ENCODE measurements at places on chromosomes 2 and 18.

DNA sequence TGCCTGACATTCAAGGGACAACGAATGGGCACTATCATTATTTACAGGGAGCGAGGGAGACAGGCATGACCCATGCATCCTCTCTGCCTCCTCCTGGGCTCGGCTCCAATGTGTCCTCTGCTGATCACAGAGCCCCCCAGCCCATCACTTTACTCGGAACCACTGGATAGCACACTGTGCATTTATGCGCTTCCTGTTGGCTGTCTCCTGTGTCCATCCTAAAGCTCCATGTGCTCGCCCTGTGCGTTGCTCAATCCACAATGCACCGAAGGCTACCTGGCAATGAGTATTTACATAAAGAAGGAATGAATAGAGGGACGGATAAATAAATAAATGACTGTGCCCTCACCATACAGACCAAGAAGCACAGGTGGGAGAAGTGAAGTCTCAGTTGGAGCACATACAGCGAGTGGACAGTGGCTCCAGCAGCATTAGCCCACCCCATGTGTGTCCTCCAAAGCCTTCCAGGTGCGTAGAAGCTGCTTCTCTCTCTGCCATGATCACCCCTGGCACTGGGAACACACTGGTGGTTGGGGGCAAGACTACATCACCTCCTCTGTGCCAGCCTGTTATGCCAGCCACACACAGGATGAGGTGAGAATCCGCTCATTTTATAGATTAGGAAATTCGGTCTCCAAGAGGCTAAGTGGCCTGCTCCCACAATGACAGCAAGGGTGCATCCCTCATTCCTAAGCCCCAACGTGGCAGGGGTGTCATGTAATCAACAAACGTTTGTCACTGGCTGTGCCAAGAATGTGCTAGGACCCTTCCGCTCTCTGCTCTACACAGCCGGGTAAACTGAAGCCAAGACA, 2.3 kb upstream of the GDF7 start:
- DNase-seq: no peak

- no peak for DNase-seq
Measured at GRCh38 chr2:36433311-36434217, 78.0 kb downstream of the CRIM1 start.

- no peak for DNase-seq
Measured at GRCh38 chr18:56109757-56110156, 521.8 kb upstream of the TCF4 start.

DNA sequence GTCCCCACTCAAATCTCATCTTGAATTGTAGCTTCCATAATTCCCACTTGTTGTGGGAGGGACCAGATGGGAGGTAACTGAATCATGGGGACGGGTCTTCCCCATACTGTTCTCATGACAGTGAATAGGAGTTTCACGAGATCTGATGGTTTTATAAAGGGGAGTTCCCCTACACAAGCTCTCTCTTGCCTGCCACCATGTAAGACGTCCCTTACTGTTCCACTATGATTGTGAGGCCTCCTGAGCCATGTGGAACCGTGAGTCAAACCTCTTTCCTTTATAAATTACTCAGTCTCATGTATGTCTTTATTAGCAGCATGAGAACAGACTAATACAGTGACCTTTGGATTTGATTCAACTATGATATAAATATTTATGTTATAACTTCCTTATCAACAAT, 78.0 kb downstream of the CYRIA start:
- no peak for DNase-seq

DNA sequence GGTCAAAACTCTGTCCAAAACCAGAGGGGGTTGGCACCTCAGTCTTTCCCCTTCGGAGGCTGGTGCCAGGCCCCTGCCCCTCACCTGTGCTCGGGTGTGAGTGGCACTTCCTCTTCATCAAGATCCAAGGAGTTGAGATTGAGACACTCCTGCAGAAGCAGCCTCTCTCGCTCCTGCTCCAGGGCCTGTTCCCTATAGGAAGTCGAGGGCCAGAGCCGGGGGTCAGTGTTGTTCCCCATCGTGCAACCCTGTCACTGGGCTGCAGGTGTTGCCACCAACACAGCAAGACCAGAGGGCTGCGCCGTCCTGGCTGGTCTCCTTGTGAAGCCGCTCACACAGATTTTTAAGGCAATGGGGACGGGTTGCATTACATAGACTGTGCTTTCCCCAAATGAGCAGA, 18.9 kb downstream of the FAM178B start:
- no peak for DNase-seq

DNA sequence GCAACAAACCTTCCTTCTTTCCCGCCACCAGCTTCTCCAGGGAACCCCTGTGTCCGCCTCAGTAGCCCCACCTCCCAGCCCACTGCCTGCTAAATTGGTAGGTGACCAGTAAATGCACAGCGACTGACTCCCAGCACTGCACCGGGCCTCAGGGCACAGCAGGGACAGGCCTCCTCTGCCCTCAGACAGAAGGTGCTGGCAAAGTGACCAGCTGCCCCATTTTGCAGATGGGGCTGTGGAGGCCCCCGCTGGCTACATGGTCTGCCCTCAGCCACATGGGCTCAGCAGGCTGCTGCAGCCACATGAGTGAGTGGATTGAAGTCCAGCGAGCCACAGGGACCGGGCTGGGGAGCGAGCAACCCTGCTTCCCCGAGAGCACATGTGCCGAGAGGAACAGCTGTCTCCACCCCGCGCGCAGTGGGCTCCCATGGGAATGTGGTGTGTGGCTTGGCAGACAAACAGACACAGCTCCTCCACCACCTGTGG, 7.8 kb upstream of the NPPC start:
- DNase-seq: no peak

- DNase-seq: no peak
Measured at GRCh38 chr2:120526997-120527945, 181.3 kb downstream of the INHBB start.

DNA sequence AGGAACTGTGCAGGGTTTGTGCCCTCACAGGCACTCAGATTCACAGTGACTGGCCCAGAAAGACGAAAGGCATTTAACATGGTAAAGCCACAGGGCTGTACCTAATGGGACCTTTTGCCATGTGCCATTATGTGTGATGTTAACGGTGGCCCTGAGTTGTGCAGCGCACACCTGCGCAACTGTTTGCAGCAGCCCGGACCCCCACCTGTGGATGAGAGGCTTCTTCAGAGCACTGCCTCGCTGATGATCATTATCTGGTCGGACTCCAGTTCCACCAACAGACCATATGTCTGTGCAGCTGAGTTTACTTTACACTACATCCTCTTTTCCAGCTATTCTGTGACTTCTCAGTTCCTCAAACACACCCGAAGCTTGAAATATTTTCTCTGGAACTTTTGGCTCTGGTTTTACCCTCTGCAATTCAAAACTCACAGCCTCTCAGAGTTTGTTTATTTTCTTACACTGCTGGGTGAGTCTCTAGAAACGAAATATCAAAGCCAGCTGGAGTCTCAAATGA, 35.6 kb upstream of the UBE2F start:
- no peak for DNase-seq

DNA sequence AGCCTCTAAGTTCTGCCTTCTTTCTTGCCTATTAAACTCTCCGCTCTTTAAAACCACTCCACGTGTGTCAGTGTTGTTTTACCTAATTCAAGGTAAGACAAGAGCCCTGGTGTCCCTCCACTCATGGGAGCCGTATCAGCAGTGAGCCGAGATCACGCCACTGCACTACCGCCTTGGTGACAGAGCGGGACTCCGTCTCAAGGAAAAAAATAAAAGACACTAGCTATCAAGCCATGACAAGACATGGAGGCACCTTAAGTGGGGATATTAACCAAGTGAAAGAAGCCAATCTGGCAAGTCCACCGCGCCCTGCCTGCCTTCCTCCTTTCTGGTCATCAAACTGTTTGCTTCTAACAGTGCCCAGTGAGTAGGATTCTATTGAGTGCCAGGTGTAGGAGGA, 40.2 kb upstream of the LBH start:
- DNase-seq: no peak

- DNase-seq: no peak
Measured at GRCh38 chr2:64605026-64605471, 48.7 kb downstream of the SERTAD2 start.

DNA sequence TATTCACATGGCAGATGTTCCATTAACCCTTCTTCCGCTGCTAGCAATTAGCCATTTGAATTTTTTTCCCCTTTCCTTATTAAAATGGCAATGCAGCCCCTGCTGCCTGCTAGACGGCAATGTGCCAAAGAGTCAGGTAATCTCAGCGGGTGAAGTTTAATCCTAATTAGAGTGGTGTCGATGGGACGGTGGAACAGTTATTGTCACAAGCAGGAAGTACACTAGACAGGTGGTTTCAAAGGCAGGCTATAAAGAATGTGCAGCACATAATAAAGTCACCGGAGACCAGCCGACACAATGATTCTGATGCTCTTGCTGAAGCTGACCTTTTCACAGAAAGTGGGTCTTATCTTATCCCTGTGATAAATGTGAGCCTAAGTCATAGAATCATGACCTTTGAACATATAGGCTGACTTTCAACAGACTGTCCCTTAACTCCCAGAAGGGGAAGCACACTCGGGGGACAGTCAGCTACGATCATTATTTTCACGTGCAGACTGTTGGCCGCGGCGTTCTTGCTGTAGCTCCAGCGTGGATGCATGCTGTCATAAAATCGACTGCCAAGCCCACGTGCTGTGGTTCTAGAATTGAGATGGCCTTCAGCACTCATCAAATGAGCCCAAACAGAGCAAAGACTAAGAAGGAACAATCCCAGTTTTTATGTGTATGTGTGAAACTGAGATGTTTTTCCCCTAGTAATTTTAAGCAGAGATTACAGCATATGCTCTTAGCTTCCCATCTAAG, 926.2 kb upstream of the SOX11 start:
- DNase-seq: no peak

GRCh38 chr2:229043681-229044080, 227.4 kb downstream of the PID1 start:
- no peak for DNase-seq

DNA sequence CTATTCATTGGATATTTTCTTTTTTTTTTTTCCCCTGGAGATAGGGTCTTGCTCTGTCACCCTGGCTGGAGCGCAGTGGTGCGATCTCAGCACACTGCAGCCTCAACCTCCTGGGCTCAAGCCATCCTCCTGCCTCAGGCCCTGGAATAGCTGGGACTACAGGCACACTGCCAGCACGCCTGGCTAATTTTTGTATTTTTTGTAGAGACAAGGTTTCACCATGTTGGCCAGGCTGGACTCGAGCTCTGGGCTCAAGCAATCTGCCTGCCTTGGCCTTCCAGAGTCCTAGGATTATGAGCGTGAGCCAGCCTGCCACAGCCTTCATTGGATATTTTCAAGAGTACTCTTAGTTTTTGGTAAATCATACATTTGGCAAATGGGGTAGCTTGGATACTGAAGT, 9.0 kb upstream of the MCFD2 start:
- DNase-seq: no peak

DNA sequence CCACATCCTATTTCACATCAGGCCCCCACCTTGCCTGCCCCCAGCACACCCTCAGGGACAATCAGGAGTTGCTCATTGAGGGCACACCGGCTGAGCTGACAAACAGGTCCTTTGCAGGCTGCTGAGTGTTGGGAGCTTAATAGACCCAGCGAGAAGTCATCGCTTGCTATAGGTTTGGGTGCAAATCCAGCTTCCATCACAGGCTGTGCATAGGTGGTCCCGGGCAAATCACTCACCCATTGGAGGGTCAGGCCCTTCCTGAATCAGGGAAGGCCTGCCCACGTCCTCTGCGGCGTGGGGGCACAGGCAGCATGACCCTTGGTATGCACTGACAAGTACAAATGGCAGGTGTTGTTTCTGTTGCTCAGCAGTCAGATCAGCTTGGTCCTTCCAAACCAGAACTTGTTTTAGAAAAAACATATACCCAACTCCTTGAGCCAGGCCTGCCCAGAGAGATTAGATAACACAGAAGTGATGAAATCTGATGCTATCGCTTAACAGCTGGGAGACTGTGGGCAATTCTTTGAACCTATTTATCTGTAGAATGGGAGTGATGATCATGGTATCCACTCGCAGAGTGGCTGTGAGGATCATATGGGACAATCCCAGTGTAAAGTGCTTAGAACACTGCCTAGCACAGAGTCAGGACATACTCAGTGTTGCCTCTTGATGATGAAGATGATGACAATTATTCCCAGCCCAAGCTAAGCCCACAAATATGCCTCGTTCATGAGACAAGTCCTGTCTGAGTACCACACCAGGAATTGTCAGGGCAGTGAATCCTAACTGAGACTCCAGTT, 34.9 kb downstream of the SMAD7 start:
- DNase-seq: peak; percentile 88

GRCh38 chr2:5409898-5410381, 282.2 kb upstream of the SOX11 start:
- no peak for DNase-seq

GRCh38 chr2:220931491-220931890, 640.6 kb downstream of the EPHA4 start:
- DNase-seq: no peak

DNA sequence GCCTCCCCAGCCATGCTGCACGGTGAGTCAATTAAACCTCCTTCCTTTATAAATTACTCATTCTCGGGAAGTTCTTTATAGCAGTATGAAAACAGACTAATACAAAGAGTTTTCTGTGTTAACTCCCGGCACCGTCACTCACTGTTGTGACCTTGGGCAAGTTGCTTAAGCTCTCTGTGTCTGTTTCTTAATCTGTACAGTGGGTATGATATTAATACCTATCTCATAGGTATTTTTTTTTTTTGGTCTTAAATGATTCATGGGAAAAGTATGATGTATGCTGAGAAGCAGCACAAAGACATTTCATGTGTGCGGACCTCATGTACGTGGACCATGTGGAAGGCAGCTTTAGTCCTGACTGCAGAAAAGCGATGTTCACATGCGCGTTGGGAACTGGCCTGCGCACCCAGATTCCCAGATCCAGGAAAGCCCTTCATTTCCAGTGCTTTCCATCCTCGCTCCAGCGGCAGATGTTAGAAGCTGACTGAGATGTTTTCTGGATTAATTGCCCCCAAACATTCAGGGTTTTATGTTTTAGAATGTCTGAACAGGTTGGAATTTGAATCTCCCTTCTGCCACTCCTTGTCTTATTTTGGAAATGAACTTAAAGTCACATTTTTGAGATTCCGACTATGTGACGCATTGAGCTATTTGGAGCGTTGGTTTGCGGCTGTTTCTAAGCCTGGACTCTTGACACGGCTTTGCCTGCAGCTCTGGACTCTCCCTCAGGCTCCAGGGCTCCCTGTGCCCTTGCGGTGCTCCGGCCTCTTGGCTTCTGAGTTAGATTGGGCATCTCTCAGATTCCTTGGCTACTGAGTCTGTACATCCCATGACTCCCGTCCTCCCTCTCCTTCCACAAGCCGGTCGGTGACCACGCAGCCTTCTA, 61.4 kb downstream of the SLC4A3 start:
- peak; percentile 97 for DNase-seq

- peak; percentile 91 for DNase-seq
Measured at GRCh38 chr18:55013086-55013485, 53.8 kb upstream of the CCDC68 start.

Data from trophoblast cell (in vitro differentiated cells and primary cell).